DMS153 (cell line): ENCODE measurements at places on chromosomes 13 and 19.

DNA sequence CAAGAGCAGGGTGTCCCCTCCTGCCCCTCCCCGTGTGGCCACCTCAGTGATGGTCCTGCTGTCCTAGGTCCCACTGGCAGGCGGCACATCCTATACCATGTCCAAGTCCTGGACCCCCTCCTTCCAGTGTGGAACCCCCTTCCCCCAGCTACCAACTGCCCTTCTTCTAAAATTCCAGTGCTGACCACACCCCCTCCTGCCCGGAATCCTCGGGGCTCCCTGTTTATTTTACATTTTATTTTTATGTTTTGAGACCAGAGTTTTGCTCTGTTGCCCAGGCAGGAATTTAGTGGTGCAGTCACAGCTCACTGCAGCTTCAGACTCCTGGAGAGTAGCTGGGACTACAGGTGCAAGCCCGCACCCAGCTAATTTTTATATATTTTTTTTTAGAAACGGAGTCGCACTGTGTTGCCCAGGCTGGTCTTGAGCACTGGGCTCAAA, 945 bp upstream of the CPAMD8 start:
- no peak for DNase-seq

DNA sequence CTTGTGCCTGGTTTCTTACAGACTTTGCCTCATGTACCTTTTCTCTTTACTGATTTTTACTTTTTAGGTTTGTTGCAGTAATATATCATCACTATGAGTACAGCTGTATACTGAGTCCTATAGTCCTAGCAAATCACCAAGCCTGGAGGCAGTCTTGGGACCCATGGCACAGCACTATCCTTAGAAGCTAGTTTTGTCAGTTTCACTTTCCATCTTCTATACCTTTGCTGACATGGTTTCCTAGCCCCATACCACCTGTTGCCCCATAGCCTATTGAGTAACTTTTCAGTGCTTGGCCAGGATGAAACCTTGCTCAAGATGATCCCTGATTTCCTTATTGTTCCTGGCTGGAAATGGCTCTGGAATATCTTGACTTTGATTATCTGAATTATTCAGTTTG, 826.4 kb downstream of the GPC5 start:
- DNase-seq, result no peak

GRCh38 chr13:26295812-26296211, 41.9 kb downstream of the CDK8 start:
- DNase-seq, result no peak

- DNase-seq, result no peak
Measured at GRCh38 chr13:97327506-97328221, 105.5 kb downstream of the MBNL2 start.

GRCh38 chr13:38826182-38826813, 139.4 kb downstream of the FREM2 start:
- DNase-seq, result no peak

GRCh38 chr19:16066611-16067104, 9.6 kb upstream of the TPM4 start:
- no peak for DNase-seq

DNA sequence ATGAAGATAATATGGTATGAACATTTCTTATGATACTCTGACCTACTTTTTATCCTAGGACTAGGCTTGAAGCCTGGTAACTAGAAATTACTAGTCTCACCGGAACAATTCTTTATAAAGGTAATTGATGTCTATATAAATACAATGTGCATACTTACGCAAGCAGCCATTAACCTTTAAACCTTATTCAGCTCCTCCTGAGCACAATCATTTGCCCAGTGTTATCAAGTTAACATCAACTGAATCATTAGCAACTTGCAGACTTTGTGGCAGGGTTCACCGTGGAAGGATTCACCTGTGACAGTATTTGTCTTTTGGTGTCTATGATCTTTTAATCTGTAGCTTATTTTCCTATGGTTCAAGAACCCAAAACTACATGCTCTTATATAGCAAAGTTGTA, 508.6 kb upstream of the KLHL1 start:
- no peak for DNase-seq

- peak; percentile 22 for DNase-seq
Measured at GRCh38 chr13:58032676-58033460, 401.3 kb downstream of the PCDH17 start.

- DNase-seq, result no peak
Measured at GRCh38 chr19:517721-518597, 10.7 kb downstream of the TPGS1 start.

DNA sequence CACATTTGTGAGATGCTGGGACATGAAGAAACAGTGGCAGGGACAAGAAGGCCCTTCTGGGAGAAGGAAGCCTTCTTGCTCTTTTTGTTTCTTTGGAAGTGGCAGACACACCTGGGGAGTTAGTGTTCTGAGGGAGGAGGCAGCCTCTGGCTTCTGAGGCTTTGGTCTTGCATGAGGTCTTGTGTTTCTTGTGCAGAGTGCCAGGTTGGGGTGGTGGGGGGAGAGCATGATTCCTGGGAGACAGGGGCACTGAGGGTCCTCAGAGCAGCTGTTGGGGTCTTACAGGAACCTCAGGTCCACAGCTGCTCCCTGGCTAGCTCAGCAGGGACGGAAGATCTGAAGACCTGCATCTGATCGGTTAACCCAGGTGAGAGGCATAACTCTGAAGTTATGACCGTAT, 167.5 kb upstream of the ZNF536 start:
- no peak for DNase-seq

- no peak for DNase-seq
Measured at GRCh38 chr19:49559928-49560327, 20.4 kb downstream of the NOSIP start.

DNA sequence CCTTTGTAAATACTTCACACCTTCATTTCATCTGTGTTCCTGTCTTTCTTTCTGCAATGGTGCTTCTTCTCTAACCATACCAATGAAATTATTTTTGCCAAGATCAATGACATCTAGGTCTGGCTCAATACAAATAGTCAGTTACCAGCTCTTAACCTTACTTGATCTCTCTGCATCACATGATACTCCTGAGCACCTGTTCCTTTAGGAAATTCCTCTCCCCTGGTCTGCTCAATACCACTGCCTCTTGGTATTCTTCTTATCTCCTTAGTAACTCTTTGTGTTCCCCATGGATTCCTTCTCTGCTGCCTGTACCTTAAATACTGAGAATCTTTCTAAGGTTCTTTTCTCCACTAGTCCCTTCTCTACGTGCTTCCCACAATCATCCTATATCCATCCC, 25.9 kb downstream of the SOHLH2 start:
- DNase-seq, result no peak

DNA sequence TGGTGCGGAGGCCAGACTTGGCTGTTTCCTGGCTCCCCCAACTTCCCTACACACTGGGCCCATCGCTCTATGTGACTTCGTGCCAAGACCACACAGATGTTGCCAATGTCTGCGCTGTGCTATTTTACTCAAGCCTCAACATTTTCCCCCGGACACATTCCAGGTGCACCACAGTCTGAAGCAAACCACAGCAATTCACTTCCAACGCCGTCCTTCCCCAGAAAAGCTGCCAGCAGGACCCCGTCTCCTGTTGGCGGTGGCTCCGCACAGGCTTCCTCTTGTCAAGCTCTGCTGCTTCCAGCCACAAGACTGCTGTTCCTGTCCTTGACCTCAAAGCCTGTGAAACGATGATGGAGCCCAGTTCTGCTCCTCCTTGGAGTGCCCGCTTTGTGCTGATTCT, 100.7 kb downstream of the CRYL1 start:
- DNase-seq, result no peak

- DNase-seq, result no peak
Measured at GRCh38 chr19:4288091-4288777, 9.2 kb downstream of the SHD start.

DNA sequence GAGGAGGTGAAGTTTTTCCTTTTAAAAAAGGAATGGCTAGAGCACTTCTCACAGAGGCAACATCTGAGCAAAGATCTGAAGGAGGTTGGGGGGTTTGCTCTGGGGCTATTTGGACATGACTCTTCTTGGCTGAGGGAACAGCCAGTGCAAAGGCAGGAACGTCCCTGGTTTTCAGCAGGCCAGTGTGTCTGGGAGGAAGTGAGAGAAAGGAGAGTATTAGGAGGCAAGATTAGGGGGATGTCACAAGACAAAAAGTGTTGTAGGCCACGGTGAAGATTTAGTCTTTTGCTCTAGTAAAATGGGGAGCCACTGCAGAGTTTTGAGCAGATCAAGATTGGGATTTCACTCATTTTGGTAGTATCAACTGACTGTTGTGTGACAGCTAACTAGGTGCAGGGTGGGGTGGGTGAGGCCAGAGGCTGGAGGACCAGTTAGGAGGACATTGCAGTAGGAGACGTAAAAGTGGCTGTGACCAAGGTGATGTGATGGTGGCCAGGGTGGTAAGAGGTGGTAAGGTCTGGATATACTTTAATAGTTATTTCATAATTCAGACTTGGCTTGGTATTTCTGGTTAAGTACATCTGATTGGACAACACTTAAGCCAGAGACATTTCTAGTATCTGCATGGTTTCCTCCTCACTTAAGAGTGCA, 40.6 kb downstream of the WDFY2 start:
- DNase-seq, result no peak

DNA sequence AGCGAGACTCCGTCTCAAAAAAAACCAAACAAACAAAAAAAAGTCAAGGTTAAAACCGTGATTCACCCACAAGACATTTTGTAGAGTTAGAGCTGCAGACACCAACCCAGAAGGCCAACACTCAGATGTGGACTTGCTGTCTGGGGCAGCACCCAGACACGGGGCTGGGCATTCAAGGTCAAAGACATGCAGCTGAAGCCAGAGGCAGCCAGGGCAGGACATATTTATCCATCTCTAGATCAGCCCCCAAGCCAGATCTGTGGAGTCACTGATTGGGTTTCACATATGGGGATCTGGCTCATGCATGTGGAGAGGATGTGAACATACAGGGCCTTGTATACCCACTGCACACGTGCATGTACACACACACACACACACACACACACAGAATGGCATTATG, 3.6 kb downstream of the KLK15 start:
- DNase-seq, result no peak

GRCh38 chr19:16446724-16447368, 24.9 kb downstream of the EPS15L1 start:
- no peak for DNase-seq

DNA sequence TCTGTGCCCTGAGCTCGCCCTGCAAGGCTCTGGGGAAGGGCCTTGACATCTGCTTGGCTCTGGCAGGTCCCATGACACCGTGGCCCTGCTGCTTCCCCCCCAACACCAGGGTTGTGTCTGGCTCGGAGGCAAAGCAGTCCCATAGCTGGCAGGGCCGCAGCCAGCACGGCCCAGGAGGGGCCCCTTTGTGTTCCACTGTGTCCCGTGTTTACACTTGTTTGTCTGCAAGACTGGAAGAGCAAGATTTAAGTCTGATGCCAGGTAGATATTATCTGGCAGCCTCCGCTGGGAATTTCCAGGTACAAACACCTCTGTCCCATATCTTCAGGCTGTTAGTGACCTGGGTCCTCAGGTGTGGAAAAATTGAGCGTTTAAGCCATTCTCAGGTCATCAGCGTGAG, 44.3 kb downstream of the MCF2L start:
- DNase-seq, result no peak

DNA sequence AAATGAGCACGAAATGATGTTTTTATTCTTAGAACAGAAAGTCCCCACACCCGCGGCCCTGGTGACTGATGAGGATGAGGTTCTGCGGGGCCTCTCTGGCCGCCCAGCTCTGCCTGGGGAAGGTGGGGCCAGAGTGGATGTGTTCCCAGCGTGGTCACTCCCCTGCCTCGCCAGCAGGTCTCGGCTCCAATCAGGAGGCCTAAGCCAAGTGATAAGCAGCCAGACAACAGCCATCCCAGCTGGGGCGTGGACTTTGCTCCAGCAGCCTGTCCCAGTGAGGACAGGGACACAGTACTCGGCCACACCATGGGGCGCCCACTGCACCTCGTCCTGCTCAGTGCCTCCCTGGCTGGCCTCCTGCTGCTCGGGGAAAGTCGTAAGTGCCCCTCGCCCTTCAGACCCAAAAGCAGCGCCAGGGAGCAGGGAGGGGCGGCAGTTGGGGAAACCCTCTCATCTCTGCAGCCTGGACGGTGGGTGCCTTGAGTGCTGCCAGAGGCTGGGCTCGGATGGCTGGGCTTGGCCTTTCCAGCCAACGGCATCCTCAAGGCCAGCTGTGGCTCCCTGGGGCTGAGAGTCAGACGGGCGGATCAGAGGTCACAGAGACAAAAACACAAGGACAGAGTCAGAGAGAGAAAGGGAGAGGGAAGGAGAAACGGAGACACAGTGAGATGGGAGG, at the start of gene F10:
F10 (plus strand) TSS at position 250 of the 676 bp plus-strand sequence; CDS start at position 307, 57 bp downstream.
- DNase-seq, result no peak

DNA sequence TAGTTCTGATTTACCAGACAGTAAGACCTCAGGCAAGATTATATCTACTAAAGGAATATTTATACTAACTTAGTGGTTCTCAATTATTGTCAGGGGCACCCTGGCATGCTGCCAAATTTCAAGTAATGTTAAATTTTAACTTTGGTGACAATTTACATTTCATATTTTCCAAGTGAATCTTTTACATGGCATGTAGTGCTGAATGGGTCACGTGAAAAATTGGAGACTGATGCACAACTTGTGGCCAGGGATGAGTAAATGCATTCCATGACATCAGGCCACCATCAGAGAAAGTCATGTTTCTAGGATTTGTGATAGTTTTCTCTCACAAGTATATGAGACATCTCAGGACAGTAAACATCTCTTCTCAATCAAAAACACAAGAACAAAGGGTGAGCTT, 202.6 kb upstream of the SOX21 start:
- no peak for DNase-seq

DNA sequence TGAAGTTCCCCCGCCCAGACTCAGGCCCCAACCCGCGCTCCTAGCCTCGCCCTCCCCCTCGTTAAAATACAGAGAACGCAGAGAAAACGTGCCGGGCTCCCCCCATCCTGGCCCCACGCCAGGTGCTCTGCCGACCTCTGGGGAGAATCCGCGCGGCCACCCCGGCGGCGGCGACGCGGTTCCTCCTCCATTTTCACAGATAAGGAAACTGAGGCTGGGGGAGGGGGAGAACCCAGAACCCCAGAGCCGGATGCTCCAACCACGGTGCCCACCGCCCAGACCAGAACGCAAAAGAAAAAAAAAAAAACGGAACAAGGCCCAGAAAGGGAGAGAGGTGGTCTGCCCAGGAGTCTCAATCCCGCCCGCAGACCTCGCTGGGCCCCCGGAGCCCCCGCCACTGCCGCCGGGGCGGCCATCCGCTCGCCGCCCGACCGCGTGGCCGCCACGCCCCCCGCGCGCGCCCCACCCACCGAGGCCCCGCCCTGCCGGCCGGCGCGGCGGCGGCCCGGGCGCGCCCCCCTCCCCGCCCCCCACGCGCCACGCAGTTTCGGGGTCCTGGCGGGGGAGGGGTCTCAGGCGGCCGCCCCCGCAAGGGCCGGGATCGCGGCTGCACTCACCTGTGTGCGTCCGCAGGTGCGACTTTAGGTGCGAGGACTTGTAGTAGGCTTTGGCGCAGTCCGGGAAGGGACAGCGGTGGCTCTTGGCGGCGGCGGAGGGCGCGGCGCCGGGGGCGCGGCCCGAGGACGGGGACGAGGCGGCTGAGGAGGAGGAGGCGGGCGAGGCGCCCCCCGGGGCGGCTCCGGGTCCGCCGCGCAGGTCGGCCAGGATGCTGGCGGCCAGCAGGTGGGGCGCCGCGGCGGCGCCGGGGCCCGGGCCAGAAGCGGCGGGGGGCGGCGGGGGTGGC, 703 bp downstream of the KLF16 start:
- peak; percentile 3 for DNase-seq

- no peak for DNase-seq
Measured at GRCh38 chr13:19818223-19818842, 35.6 kb upstream of the PSPC1 start.

- DNase-seq, result no peak
Measured at GRCh38 chr13:68170961-68171360, 940.8 kb upstream of the PCDH9 start.
